ENCODE measurements at places on chromosomes 4 and X. TPM values are rescaled to one million over a fixed set of nuclear protein-coding genes. Genes with fewer than 3 reads are reported as not detected.

DNA sequence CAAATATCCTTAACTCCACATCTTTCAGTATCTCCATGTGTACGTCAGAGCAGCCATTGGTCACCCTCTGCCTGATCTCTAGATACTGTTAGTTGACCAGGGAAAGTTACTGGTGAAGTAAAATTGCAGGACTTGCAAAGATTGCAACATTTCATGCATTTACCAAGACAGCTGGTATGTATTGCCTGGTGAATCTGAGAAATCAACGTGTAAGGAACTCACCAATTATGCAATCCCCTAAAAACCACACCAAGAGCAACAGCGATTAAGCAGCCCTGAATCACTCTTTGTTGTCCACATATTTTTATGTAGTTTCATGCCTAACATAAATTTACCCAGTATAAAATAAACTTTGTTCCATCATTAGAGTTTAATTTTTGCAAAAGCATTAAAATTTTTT lies 271.2 kb downstream of the NLGN4X start:
- DNase-seq = no peak

The NRK gene
- total RNA-seq = under 0.01 TPM

The WFS1 gene
- total RNA-seq = 3.7 TPM

- no peak for DNase-seq
Measured at GRCh38 chr4:22091352-22091717, 142.8 kb upstream of the KCNIP4 start.

- DNase-seq = no peak
Measured at GRCh38 chrX:111095974-111096895, at the start of gene PAK3. Gene PAK3 (plus strand): TSS chrX:111096191. CDS start chrX:111123104, 26,913 bp downstream.

DNA sequence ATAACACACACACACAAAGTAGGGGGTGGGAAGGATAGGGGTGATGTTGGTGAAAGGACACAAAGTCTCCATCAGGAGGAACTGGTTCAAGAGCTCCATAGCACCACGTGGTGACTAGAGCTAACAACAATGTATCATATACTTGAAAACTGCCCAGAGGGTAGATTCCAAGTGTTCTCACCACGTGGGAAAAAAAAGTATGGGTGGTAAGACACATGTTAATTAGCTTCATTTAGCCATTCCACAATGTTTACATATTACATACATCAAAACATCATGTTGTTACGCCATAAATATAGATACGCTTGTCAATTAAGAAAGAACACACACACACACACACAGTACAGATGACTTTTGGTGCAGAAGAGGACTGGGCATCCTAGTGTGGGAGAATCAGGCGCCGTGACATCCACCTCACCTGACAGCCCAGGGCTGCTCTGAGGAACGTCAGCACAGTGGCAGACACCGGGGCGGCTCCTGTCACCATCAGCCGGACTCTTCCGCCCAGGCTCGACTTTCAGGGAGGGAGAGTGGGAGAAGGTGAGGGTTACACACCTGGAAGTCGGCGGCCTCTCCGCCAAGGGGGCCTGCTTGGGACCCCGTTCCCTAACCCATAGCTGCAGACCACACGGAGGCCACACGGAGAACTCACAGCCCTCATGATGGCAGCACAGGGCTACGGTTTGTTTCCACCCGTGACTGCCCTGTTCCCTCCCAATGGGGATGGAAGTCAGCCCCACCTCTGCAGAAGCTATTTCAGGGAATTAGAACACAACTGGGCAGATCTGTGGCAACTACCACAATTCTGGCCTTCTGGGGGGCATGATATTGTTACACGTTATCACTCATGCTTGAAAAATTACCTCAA lies 31.8 kb upstream of the CENPU start:
- DNase-seq = no peak

DNA sequence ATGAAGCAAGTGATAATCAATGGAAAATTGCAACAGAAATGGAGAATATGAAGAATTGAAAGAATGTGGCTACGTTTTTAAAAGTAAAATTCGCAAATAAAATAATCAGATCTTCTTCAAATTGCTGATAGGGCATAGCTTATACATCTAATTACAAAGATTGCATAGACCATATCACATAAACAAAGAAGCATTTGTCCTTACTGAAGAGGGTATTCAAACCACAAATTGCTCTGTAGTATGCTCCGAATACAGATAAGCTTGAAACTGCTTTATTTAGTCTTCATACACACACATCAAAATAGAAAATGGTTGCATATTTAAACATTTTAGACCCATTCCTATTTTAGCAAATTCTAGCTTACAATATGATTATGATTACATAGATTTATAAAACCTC lies 206.7 kb upstream of the SLIT2 start:
- DNase-seq = no peak

GRCh38 chr4:54165011-54165410 lies 64.1 kb upstream of the PDGFRA start:
- no peak for DNase-seq
